ENCODE measurements at places on chromosomes 7 and 10. TPM values are rescaled to one million over a fixed set of nuclear protein-coding genes. Genes with fewer than 3 reads are reported as not detected.

DNA sequence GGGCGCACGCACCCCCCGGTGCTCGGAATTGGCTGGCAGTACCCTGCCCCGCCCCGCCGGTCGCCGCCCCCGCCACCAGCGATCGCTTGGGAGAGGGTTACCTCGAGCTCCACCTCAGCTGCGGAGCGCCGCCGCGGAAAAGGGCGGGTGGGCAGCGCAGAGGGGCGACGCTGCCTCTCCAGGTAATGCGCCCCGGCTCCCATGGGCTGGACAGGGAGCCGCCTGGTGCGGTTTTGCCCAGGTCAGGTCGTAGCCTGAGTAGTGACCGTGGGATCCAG lies 1.3 kb downstream of the PFKFB3 start:
- peak; percentile 52 for DNase-seq

RSBN1L gene
- total RNA-seq: 9.5 TPM

DNA sequence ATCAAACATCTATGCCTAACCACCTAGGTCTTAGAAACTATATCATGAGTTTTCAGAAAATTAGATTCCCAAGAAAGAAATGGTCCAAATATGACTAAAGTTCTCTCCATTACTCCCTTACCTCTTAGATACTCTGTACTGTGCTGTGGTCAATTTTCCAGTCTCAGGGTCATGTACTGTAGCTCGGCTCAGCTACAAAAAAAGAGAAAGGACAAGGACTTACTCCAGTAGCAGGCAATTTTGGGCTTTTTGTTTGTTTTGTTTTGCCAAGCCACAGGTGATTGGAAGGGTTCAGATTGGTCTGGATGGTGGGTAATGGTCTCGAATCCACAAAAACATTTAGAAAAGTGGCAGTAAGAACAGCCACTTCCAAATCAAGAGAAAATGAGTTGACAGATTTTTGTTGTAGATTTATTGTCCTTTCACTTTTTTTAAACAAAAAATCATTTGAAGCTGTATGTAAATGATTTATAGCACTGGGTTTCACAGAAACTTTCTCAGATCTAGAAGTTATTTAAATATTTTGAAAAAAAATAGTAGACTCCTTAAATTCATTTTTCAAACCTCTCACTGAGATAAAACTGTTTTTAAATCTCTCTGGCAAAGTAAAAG lies 52.8 kb downstream of the P4HA1 start:
- DNase-seq: no peak

WIPF3 gene
- 3.8 TPM for total RNA-seq

- DNase-seq: peak; percentile 36
Observed at GRCh38 chr7:32062150-32062549, 8.1 kb downstream of the PDE1C start.

GRCh38 chr7:746155-747061 lies 19.3 kb upstream of the PRKAR1B start:
- DNase-seq: no peak

- DNase-seq: no peak
Observed at GRCh38 chr10:7193369-7193768, 217.5 kb downstream of the SFMBT2 start.

GRCh38 chr7:36625247-36625646 lies 99.0 kb downstream of the AOAH start:
- no peak for DNase-seq
